ENCODE measurements at places on chromosomes 2 and 18.

DNA sequence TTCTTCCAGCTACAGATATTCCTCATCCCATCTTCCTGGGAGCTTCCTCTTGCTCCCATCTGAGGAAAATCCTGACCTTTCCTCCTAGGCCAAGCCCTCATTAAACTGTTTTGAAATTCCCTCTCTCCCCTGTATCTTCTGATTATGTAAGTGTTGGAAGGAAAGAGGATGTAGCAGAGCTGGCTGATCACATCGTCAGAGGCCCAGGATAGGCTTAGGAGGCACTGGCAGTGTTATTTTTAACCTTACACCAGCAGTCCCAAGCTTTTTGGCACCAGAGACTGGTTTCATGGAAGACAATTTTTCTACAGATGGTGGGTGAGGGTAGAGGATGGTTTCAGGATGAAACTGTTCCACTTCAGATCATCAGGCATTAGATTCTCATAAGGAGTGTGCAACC is 630.4 kb downstream of the EPHA4 start:
- DNase-seq, result no peak

- DNase-seq, result no peak
Measured at GRCh38 chr2:75162259-75162658, 37.1 kb downstream of the TACR1 start.

GRCh38 chr2:139007130-139007529 is 226.9 kb upstream of the NXPH2 start:
- DNase-seq, result no peak

GRCh38 chr2:28429636-28430376 is 37.1 kb downstream of the FOSL2 start:
- DNase-seq, result no peak

GRCh38 chr2:165810418-165810817 is 16.4 kb upstream of the GALNT3 start:
- DNase-seq, result no peak
